Stimulated activated CD4-positive, alpha-beta T cell treated with anti-CD3 and anti-CD28 coated beads, Interleukin-15, amount 100 ng/mL, for 24 hours (primary cell): ENCODE measurements at places on chromosomes 2 and 18.

GRCh38 chr2:45577441-45577840 lies 33.6 kb downstream of the SRBD1 start:
- no peak for DNase-seq

DNA sequence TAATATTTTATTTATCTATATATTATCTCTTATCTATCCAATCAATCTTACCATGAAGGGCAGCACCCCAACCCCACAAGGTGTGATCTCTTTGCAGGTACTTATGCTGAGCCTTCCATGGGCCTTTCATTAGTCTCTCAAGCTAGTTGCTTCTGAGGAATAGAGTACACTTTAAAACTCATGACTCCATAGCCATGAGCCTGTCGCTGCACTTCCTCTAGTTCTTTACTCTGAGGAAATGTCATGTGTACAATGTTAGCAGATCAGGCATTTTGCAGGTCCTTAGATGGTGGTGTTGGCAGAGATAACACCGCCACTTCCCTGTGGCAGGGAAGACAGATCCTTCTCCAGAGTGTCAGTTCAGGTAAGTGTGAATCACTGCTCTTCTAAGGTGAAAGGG lies 29.5 kb upstream of the STAT4 start:
- DNase-seq, result no peak

DNA sequence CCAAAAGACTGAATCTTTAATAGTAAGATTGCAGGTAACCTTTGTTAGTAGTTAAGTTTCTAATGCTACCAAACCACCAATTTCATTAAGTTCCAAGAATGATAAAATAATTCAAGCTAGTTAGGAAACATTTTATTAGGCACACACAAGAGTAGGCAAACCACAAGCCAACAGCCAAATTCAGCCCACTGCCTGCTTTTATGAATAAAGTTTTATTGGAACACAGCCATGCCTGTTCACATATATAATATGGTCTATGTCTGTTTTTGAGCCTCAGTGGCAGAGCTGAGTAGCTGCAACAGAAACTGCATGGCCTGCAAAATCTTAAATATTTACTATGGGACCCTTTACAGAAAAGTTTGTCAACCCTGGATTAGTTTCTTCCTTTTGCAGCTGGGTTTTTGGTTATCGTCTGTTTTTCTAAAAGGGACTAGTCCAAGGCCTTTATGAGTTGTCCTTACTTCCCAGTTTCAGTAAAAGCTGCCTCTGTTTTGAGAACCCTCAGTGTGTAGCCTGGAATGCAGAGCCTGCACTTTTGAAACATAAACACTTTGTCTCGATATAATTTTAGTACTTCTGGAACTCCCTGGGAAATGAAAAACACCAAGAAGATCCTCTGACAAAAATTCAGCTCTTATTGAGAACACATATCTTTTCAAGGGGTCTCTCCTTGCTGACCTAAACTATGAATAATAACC lies 39.1 kb downstream of the FRZB start:
- DNase-seq, result no peak

DNA sequence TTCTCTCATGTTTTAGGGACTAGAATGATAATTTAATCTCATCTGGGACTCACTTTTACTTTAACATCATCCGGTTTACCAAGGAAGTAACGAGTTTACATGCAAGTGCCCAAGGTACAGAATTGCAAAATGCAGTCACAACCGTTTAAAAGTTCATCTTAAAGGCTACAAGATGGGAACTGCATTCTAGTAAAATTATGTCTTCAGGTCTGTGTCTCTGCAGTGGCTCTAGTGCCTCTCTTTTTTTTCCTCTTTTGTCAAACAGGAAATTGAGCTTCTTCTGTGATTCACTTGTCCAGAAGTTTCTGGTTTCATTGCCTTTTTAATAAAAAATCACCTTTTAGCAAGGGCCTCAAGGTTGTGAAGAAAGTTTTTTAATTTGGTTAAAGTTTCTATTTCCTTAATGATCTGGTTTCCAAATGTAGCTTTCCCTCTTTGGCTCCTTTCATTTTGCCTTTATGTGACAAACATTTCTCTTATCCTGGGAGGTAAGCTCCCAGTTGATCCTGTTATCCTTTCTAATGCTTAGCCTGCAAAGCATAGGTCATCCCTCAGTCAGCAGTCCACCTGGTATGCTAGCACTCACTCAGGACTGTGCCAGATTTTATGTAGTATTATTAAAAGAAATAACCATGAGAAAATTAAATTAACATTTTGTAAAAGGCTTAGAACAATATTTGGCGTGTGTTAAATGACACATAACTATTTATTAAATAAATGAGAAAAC lies 2.4 kb downstream of the GLS start:
- DNase-seq, result no peak

DNA sequence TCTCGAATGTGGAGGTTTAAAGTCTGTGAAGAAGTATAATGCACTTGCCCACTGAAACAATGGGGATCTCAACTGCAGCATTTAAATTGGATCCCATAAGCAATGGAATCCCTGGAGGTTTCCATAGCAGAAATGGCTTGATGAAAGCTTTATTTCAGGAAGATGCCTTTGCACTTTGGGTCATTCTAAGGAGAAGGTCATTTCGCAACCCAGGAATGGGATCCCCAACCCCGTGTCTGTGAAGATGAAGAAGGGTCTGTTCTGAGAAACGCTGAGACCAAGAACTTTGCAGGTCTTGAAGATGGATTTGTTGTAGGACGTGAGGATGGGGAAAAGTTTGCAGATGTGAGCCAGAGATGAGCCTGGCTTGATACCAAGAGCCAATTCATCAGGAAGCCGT lies 1.8 kb upstream of the KCNG3 start:
- DNase-seq, result no peak

DNA sequence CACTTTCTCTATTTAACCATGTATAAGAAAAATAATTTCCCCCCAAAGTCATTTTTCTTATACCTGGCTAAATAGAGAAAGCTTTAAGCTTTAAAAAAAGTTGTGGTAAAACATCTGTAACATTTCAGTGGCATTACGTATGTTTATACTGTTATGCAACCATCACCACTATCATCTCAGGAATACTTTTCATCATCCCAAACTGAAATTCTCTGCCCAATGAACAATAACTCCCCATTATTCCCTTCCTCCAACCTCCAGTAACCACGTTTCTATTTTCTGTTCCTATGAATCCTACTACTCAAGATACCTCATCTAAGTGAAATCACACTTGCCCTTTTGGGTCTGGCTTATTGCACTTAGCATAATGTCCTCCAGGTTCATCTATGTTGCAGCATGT lies 1.7 kb upstream of the SLC3A1 start:
- DNase-seq, result no peak

DNA sequence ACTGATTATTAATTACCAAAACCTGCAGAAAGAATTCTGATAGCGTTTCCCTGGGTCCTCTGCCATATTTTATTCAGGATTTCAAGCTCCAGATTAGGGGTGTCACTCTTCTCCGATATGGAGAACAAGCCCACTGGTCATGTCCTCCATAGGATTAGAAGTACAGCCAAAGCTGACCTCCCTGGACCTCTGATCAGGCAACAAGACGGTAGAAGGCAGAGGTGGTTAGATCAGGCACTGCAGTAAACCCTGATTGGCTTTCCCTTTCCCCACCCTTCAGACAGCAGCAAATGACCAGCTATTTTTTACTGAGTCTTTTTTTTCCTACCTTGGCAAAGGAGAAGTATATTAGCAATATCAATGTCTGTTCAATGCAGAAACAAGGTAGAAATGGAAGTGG lies 37.7 kb downstream of the SPC25 start:
- DNase-seq, result no peak

DNA sequence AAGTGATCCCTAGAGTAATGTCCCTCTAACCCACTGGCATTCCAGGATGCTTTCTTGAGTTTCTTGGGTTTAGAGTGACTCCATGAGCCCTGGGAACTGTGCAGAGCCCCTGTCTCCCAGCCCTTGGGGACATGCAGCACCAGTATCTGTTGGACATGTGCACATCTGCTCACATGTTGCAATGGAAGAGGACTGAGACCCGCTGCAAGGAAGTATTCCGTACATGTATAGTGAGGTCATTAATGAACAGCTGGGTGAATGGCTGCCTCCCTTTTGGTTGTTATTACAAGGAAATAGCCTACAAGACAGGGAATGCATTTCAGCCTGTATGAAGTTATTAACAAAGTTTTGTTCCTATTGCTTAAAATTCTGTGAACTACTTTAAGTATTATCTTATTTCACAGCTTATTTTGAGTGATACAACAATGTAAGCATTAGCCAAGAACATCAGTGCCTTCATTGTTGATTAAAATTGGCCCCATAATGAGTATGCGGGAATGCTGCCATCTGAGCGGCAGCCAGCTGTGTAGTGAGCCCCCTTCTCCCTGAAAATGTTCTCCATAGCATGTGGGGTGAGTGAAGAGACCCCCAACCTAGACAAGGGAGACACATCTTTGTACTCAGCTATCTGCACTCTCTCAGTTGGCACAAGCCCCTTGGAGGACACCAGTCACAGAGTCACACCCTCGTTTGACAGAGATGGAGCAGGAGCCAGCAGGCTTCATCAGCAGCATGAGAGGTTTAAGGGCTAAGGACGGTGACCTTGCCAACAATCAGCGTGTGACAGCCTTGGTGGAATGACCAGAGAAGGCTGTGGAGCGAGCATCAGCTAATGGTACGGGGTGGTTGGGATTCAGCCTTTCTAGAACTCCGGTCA lies 87.4 kb downstream of the FAM210A start:
- no peak for DNase-seq

DNA sequence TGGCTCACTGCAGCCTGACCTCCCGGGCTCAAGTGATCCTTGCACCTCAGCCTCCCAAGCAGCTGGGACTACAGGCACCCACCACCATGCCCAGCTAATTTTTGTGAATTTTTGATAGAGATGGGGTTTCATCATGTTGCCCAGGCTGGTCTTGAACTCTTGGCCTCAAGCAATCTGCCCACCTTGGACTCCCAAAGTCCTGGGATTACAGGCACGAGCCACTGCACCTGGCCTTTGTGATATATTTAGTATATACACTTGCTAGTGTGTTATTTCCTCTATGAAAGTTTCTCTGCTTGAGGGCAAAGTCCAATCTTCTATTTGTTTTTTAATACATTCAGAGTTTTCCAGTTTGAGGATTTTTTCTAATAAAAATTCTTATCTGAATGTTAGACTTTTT lies 119.3 kb downstream of the GALNT3 start:
- no peak for DNase-seq

DNA sequence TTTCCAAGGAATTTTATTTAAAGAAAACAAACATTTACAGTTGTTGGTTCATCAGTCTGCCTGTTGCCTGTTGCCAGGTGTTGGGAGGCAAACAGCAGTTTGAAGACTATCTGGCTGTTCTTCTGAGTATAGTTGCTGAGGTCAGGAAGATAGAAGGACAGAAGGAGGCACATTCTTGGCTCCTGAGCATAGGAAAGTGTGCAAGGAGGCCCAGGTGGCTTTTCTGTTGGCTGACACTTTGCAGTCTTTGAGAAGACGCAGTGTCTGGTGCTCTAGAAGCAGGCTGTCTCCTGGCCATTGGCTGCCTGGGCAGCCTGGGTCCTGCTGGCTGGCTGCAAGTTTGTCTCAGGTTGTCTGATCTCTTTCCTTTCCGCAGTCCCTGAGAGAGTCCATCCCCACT lies 36.4 kb downstream of the TMEM17 start:
- no peak for DNase-seq

DNA sequence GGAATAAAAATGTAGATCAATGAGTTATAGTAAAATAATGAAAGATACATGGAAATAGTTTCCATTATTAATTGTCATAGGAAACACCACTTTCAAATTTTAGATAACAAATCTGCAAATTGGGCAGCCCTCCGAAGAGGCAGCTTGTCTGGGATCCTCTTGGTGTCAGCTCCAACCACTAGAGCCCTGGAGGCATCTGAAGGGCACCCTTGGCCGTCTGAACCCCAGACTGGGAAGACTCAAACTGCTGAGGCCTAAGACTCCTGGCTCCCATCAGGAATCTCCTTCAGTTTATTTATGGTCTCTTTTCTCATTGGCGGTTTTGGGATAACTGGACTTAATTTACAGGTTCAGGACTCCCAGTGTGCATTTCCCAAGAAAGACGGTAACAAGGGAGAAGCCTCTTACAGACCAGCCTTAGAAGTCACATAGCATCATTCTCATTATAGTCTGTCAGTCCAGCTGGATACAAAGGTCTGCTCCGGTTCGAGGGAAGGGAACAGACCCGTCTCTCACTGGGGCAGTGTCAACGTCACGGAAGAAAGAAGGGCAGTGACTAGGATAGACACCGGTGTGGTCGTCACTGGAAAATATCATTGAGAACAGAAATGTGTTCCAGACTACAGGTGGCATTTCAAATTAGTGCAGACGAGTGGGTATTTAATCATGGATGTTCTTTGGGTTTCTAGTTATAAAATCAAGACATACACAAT lies 390.7 kb upstream of the NETO1 start:
- DNase-seq, result no peak

DNA sequence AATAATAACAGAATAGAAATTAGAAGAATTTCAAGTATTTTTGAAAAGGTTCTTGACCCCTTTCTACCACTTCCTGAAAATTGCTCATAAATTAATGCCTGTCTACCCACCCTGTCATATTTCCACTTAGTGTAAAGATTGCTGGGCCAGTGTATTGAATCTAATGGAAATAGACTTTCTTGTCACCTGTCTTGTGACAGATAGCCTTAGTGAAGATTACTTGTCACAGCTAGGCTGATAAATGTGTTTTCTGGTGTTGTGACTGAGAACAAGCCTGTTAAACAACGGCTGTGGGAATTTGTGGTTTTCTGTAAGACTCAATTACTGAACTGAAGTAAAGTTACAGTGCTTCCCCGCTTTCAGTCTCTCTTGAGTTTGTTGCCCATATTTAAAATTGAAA lies 37.0 kb downstream of the PIK3C3 start:
- no peak for DNase-seq

GRCh38 chr2:36461039-36461681 lies 105.6 kb downstream of the CRIM1 start:
- DNase-seq, result no peak

DNA sequence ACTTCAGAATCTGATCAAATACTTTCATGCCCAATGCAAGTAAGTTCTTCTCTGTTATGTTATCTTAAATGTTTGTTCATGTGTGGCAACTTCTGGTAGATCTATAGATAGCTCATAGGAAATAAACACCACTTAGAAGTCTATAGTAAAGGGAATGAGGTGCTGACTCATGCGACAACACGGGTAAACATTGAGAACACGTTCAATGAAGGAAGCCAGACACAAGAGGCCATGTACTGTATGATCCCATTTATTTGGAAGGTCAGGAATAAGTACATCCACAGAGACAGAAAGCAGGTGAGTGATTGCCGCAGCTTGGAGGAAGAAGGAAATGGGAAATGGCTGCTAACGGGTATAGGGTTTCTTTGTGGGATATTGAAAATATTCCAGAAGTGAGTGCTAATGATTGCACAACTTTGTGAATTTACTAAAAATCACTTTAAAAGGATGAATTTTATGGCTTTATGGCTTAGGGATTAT lies 95.4 kb downstream of the ITGB1BP1 start:
- no peak for DNase-seq

DNA sequence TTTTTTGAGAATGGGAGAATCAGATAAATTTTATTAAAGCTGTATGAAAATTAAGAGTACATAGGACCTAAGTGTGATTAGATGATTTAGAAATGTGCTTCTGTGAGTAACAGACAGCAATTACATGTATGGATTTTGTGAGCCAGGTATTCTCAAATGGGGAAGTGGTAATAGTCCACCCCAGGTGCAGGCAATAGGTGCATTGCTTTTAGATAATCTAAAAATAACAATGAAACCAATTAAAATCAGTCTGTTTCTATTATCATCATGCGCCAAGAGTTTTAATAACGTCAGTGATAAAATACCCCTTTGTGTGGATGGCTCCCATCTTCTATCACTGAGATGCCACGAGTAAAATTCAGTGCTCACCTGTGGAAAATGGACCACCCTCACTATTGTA lies 265.3 kb downstream of the RNF144A start:
- no peak for DNase-seq
